Brain microvascular endothelial cell (primary cell): ENCODE measurements at places on chromosomes 6 and 20.
A peak's percentile ranks its signal among the peaks of the same experiment; 100 is the strongest.

DNA sequence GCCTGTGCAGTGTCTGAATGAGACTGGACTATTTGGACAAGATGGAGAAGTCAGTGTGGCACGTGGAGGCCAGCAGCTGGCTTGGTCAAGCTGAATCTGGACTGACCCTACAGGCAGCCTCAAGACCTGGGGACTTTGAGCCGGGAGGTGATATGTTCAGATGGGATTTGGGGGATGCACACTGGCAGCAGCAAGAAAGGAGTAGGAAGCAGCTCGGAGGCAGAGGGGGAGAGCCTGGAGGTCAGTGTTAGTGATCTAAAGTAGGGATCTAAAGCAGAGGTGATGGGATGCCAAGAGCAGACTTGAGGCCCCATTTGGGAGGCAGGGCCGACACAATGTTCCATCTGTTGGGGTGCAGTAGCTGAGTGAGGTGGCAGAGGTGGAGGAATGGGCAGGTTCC, 2.8 kb downstream of the MAPK13 start:
- no peak for DNase-seq

DNA sequence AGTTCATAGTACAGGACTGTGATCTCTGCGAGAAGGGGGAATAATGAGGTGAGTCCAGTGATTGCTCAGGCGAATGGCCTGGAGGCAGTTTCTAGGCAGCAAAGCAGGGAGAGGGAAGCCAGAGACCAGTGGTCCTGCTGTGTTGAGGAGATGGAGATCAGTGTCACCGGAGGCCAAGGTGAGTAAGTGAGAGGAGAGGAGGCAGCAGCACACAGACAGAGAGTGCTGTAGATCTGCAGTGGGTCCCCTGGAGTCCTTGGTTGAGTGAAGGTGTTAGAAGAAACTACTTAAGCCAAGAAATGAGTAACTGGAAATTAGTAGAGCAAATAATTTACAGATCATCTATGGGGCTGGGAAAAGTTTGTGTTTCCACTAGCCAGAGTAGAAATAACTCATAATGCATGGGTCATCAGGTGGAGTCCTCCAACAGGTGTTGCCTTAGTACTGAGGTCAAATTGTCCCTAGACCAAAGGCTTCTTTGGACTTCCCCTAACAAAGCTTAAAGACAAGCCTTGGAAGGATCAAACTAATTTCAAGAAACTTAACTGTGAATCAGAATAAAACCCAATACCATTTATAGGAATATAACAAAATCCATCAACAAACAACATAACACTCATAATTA, 13.6 kb downstream of the HEBP2 start:
- no peak for DNase-seq

- DNase-seq, result no peak
Measured at GRCh38 chr6:34150766-34151165, 4.9 kb upstream of the GRM4 start.

DNA sequence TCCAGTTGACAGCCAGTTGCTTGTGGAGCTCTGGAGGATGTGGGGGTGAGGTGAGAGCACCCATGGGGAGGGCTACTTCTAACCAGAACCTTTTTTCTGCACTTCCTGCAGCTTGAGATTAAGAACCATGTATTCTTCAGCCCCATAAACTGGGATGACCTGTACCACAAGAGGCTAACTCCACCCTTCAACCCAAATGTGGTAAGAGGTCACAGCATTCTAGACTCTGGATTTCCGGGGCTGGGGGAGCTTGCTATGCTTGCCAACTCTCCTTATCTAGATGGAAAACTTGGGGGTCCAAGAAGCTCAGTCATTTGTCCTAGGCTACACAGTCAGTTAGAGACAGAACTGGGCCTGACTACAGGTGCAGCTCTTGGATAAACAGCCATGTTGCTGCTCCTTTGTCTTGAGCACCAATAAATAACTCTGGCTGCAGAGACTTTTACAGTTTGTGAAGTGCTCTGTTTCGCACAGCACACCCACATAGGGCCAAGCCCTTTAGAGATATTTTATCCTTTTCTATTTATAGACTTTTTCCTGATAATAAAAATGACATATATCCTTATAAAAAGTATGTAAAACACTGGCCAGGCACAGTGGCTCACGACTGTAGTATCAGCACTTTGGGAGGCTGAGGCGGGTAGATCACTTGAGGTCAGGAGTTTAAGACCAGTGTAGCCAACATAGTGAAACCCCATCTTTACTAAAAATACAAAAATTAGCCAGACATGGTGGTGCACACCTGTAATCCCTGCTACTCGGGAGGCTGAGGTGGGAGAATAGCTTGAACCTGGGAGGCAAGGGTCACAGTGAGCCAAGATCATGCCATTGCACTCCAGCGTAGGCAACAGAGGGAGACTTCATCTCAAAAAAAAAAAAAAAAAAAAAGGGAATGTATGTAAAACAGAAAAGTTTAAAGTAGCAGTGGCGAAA, 10.6 kb upstream of the IFT52 start:
- DNase-seq, result no peak

DNA sequence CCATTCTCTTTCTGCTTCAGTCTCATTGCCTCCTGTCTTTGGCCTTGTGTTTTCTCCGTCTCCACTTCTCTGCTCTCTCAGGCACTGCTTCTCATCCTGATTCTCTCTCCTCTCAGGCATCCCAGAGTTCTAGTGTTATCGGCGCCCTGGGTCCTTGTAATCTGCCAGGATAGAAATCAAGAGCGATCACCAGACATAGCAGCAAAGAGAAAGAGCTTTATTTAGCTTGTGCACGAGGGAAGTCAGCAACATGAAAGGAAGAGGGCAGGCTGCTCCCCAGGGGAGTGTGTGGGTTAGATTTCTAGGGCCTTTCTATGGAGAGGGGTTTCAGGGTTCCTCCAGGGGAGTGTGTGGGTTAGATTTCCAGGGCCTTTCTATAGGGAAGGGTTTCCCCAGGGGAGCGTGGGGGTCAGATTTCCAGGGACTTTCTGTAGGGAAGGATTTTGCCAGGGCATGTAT, 32.5 kb downstream of the SUN5 start:
- DNase-seq, result no peak

- no peak for DNase-seq
Measured at GRCh38 chr6:119116712-119117281, 38.3 kb upstream of the FAM184A start.

DNA sequence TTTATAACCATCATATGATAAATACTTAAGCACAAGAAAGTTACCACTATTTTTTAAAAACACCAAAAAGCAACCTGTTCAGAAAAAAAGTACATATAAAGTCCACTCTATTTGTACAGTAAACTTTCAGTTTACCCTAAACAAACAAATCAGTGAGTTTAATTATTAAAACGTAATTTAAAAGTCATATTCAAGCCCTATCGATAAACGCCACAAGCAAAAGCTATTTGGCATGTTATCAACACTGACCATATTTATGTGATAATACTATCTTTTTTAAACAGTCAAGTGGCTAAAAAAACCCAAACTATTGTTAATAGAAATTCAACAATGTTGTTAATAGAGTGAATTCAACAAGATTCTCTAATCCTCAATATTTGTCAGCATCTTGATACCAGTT, 1.9 kb downstream of the KATNA1 start:
- DNase-seq, result no peak

- peak; percentile 43 for DNase-seq
Measured at GRCh38 chr20:40489886-40490285, 199.2 kb downstream of the MAFB start.

DNA sequence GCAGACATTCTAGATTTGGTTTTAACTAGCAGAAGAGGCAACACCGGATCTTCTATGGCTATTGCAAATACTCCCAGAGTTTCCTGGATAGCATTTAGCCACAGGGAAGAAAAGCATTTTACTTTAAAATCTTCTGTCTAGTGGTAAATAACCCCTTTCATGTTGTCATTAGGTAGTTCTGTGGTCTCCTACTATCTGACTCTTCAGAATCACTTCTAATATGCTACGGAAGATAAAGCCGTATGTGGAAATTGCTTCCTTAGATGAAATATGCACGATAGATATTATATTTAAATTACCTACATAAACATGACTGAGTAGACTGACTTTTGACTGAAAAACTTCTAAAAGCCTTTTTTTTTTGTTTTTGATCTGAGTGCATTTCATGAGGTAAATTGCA, 759 bp downstream of the CRISP3 start:
- no peak for DNase-seq

GRCh38 chr6:111399626-111400025, 83.4 kb downstream of the REV3L start:
- DNase-seq, result no peak

GRCh38 chr6:35312076-35312800, 14.6 kb downstream of the DEF6 start:
- DNase-seq, result no peak

DNA sequence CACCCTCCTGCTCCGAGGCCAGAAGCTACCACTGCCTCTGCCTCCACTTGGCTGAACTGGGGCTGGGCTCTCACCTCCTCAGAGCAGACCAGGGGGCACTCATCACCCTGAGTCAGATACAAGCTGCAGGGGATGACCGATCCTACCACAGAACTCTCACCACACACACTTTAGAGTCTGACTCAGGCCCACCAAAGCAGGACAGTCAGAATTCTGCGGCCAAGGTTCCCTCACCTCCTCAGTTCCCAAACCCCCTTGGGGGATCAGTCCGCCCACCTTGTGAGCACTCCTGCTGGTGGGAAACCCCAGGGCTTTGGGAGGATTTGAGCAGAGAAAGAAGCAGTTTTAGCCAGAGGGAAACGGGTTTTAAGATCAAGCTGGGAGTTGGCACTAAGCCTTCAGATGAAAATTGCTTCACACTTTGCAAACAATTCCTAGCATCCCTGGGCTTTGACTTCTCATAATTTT, 587.8 kb upstream of the JAG1 start:
- peak; percentile 93 for DNase-seq

GRCh38 chr20:62970307-62971210, 18.1 kb downstream of the SLC17A9 start:
- no peak for DNase-seq

GRCh38 chr6:44527583-44528369, 140.3 kb downstream of the CDC5L start:
- DNase-seq, result no peak

GRCh38 chr20:46209930-46210671, 92.0 kb downstream of the CD40 start:
- DNase-seq, result no peak

DNA sequence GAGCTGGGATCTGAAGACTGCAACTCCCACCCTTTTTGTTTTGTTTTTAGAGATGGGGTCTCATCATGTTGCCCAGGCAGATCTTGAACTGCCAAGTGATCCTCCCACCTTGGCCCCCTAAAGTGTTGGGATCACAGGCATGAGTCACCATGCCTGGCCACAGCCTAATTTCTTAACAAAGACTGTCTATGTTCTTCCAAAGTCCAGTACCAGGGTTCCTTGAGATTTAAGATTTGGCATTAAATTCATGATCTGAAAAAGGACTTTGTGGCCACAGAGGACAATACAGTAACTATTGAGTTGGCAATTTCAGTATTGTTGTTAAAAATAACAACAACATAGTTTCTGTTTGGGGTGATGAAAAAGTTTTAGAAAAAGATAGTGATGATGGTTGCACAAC, 28.7 kb upstream of the BEND3 start:
- DNase-seq, result no peak

DNA sequence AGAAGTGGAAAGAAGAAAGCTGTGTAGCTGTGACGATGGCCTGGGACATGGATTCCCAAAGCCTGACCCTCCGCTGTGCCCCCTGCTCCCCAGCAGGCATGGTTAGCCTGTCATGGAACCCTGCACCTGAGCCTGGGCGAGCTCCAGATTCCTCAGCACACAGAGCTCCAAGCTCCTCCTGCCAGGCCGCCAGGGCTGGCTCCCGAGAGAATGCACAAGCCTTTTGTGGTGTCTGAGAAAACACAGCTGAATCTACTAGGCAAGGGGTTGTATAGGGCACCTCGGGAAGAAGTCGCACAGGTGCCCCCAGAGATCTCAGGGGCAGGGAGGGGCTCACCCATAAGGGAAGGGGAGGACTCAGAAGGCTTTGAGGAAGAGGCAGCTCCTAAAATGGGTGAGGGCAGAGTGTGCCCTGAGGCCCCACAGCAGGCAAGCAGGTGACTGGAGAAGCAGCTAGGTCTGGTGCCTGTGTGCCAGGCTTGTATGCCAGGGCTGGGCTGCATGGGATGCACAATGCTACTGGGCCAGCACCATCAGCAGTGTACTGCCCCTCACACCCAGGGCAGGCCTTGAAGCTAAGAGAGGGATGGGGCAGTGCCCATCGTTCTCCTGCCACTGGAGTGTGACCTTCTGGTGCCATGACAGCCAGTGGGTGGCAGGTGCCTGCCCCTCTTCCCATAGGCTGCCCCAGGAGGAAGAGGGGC, 64.3 kb upstream of the CD93 start:
- DNase-seq, result no peak

DNA sequence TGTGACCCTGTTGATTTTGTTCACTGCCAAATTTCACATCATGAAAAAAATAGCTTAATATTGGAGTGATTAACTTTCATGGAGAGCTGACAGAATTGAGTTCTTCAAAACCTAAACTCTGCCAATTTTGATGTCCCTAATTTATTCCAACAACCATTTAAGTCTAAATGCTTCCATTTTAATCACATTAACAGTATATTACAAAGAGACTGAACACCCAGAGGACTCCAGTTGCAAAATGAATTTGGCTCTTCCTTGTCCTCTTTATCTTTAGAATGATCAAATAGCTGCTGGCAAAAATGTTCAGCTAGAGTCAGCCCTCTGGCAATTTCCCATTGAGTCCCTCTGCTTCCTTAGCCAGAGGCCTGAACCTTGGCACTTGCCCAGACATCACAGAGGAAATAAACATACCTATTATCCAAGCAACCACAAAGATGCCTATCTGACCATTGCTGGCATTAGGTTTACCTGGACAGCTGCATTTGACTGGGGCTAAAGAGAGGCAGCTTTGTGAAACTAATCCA, 299.0 kb upstream of the STXBP5 start:
- DNase-seq, result peak; percentile 20

GRCh38 chr6:12339022-12339421, 48.9 kb downstream of the EDN1 start:
- no peak for DNase-seq

DNA sequence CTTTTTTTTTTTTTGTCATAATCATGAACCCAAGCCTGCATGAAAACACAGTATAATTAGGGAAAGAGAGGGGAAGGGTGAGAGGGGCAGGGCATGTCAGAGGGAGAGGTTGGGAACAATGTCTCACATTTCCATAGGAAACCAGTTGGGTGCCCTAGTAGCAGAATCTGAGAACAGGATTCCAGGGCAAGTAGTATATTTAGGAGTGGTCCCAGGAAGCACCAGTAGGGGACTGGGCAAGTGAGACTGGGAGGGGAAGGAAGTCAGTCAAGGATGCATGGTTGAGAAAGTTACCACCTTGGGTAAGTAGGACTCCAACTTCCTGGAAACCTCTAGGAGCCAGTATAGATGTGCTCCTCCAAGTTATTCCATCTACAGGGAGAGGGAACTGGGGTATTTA, 88.6 kb upstream of the MAFB start:
- DNase-seq, result no peak

DNA sequence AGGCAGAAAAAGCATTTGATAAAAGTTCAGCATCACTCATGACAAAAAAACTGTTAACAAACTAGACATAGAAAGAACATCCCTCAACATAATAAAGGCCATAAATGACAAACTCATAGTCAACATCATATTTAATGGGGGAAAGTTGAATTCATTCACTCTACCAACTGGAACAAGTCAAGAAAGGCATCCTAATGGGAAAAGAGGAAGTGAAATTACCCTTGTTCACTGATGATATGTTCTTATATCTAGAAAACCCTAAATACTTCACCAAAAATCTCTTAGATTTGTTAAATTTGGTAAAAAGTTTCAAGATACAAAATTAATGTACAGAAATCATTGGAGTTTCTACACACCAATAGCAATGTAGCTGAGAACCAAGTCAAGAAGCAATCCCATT, 48.9 kb downstream of the GGTLC1 start:
- no peak for DNase-seq
